ENCODE measurements at places on chromosomes 7 and 10.
A peak's percentile ranks its signal among the peaks of the same experiment; 100 is the strongest.

- DNase-seq: no peak
These were observed 40.0 kb upstream of the TRIL start for GRCh38 chr7:28998105-28998504.

DNA sequence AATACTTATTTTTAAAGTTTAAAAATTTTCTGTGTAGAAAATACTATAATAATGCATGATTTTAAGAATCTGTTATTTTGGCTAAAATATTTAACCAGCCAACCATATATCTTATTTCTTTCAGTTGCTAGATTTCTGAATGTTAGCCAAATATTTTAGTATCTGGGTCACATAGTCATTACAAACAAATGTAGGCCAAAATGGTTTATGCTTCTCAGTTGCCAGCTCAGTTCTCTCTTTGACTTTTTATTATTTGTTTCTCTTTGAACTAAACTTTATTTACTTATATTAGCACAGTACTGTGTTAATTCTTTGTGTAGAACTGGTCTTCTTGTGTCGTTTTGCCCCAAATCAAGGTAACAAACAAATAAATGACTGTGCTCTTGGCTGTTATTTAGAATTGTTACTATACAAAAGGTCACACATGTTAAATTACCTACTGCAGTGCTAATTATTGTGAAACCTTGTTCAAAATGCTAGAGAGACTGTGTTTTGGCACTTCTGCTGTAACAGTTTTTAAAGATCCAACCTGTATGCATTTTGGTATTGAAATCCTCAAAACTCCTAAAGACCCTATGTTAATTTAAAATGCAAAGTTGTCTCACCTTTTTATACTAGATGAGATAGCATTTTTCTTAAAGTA, 39.8 kb downstream of the ZEB1 start:
- no peak for DNase-seq

- DNase-seq: peak; percentile 13
These were observed 43.5 kb upstream of the MSRB2 start for GRCh38 chr10:23051855-23052331.

DNA sequence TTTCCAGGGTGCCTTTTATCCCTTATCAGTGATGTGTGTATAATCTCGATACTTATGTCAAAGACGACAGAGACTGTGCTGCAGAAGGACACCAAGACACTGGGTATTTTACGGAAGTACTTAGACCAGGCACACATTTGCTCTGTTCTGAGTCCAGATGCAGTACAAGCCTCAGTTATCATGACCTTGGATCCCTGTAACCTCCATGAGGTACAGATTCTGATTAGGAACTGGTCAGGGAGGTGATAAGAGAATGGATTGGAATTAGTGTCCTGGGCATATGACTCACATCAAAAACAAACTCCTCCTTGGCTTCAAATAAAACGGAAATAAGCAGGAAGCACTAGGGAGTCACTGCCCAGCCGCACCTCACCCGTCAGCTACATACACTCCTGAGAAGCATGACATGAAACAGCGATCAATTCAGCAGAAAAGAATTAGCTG, 146.5 kb downstream of the SFMBT2 start:
- peak; percentile 4 for DNase-seq

DNA sequence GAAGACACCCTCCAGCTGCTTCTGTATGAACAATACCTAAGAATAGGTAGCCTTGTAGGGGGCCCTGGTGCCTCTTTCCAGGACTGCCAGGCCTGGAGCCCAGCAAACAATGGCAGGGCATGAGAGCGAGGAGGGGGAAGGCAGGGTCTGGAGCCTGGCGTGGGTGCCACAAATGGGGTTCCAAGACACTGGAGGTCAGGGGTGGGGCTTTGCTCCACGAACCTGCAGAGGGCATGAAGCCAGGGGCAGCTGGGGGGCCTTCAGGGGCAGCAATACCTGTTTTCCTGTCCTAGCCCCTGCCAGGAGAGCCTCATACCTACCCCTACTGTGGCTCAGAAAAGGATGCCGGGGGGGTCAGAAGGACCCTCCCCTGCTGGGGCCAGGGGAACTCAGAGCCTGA, 61.6 kb downstream of the SLC29A4 start:
- DNase-seq: no peak

- peak; percentile 68 for DNase-seq
These were observed 18.6 kb upstream of the VDAC2 start for GRCh38 chr10:75191821-75192568.

All from kidney tubule cell (primary cell).